ENCODE measurements at places on chromosomes 2 and 18. TPM values are rescaled to one million over a fixed set of nuclear protein-coding genes. Genes with fewer than 3 reads are reported as not detected.

The TGFBRAP1 gene
- 14.9 TPM for total RNA-seq

The LDLRAD4 gene
- total RNA-seq: 3.7 TPM

The FOXI3 gene
- not detected for total RNA-seq

The ANKRD53 gene
- total RNA-seq: 0.37 TPM

The BCL11A gene
- under 0.01 TPM for total RNA-seq

The SPIRE1 gene
- total RNA-seq: 40.2 TPM

The FEV gene
- total RNA-seq: not detected

The ITGA4 gene
- total RNA-seq: 23.0 TPM

The KIF3C gene
- 8.1 TPM for total RNA-seq

The CCDC150 gene
- 6.7 TPM for total RNA-seq

The CXXC1 gene
- 34.5 TPM for total RNA-seq

The IL36G gene
- not detected for total RNA-seq

The CRYGC gene
- not detected for total RNA-seq

The NYAP2 gene
- total RNA-seq: not detected

The EPHA4 gene
- total RNA-seq: 4.8 TPM

The LRRC30 gene
- not detected for total RNA-seq
